Stomach (tissue), 19 donors: ENCODE measurements at places on chromosomes 12 and 14. TPM values are rescaled to one million over a fixed set of nuclear protein-coding genes. Genes with fewer than 3 reads are reported as not detected.

Gene KLHL33
- total RNA-seq = not detected

Gene IL26
- total RNA-seq = not detected

Gene ASB2
- total RNA-seq = 39.1 TPM

Gene TSPAN9
- 20.9 TPM for total RNA-seq

Gene CNTN1
- 28.6 TPM for total RNA-seq

Gene OR6C70
- total RNA-seq = not detected

Gene USP44
- under 0.01 TPM for total RNA-seq

Gene GPHN
- 51.9 TPM for total RNA-seq

Gene ETFRF1
- 16.1 TPM for total RNA-seq

Gene TMTC2
- total RNA-seq = 54.5 TPM

Gene AVPR1A
- 2.9 TPM for total RNA-seq

Gene KICS2
- total RNA-seq = 15.2 TPM

Gene POU6F1
- 5.9 TPM for total RNA-seq

Gene WIF1
- 10.6 TPM for total RNA-seq

Gene TAS2R8
- not detected for total RNA-seq

Gene LLPH
- total RNA-seq = 5.1 TPM

Gene TNFAIP2
- total RNA-seq = 34.1 TPM
